Chondrocyte (in vitro differentiated cells): ENCODE measurements at places on chromosomes 16 and 17.

- DNase-seq = no peak
Observed at GRCh38 chr17:60006160-60006559, 41.6 kb upstream of the RNFT1 start.

GRCh38 chr17:12958786-12959185 is 59.0 kb downstream of the ELAC2 start:
- DNase-seq = no peak

- no peak for DNase-seq
Observed at GRCh38 chr16:4142268-4142667, 26.0 kb upstream of the ADCY9 start.

DNA sequence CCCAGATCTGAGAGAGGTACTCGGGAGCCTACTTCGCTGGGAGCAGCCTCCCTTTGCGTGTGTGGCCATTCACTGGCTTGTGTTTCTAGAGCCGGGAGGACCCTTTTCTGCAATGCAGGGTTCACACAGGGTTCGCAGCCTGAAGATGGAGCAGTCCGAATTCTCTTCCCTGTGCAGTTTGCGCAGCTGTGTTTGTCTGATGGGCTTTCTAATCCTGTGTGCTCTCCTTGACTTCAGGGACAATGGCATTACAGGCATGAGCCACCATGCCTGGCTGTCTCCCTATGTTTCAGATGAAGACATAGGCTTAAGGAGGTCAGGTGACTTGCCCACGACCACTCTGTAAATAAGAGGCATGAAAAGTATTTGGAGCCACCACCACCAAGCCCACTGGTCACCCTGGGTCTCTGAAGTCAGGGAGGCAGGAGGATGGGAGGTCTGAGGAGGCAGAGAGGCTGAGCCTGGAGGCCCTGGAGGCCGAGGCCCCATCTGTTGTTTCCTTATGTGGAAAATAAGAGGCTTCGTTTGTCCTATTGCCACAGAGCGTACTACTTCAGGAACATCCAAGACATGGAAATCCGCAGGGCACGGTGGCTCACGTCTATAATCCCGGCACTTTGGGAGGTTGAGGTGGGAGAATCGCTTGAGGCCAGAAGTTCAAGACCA is 5.0 kb upstream of the STH start:
- no peak for DNase-seq

DNA sequence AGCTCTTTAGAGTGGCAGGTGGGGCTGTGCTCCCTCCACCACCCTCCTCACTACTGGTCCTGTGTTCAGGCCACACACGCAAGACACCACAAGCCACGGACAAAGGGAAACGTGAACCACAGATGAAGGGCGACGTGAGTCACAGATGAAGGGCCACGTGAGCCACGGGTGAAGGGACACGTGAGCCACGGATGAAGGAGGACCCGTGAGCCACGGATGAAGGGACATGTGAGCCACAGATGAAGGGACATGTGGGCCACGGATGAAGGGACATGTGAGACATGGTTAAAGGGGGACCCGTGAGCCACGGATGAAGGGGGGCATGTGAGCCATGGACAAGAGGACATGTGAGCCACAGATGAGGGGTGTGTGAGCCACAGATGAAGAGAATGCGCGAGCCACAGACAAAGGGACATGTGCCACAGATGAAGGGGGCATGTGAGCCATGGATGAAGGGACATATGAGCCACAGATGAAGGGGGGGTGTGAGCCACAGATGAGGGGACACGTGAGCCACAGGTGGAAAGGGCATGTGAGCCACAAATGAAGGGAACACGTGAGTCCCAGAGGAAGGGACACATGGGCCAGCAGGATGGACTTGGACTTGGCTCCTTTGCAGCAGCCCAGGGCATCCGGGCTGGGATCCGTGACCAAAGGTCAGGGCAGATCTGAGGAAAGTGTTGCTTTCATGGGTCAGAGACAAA is 15.6 kb downstream of the ZNF469 start:
- no peak for DNase-seq

GRCh38 chr16:3187798-3188674 is at the start of gene OR1F1:
TSS of gene OR1F1 (plus strand) at chr16:3188204.
- DNase-seq = no peak
